ENCODE measurements at places on chromosomes 1 and 21.

DNA sequence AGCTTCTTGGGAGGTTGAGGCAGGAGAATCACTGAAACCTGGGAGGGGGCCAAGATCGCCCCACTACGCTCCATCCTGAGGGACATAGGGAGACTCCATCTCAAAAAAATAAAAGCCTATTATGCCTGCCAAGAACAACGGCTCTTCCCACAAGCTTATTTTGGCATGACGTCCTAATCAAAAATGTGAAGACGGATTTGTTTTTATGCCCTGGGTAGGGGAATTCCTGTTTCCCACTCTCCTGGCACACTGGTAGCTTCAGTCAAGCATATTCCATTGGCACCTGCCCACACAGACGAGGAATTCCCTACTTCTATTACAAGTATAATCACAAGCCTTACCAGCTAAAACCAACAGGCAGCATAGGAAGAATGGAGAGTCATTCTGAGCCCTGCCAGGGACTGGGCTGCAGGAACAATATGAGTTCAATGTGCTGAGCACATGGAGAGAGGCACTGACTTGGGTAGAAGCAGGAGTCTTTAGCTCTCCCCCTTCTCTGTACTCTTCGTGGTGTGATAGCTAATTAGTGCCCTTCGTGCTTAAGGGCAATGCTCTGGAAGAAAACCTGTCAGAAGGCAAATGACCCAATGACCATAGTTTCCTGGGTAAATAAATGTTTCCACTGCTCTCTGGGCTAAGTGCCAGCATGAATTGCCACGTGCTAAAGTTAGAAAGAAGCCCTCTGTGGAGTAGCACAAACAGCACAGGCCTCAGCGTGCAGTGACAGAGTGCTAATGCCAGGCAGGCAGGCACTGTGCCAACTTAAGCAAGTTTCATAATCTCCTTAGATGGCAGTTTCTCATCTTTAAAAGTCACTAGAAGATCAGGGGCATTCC lies 16.8 kb downstream of the TNFSF4 start:
- DNase-seq = no peak

GRCh38 chr1:168484083-168484482 lies 59.7 kb downstream of the XCL2 start:
- DNase-seq = no peak

DNA sequence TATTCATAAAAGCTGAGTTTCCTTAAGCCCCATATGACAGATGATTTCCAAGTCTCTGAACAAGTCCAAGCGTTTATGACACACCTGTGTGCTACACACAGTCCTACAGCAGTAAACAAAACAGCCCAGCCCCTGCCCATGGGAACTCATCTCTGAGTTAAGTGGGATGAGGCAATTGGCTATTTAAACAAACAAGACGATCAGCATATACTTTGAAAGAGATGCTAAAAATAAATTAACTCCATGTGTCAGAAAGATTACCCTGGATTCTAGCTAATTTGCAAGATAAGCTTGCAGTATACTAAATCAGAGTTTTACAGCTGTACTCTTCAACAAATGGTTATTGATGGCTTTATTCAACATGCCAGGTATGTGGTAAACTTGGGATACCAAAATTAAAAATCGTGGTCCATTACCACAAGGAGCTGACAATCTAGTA lies 7.0 kb downstream of the PSMG1 start:
- DNase-seq = no peak

DNA sequence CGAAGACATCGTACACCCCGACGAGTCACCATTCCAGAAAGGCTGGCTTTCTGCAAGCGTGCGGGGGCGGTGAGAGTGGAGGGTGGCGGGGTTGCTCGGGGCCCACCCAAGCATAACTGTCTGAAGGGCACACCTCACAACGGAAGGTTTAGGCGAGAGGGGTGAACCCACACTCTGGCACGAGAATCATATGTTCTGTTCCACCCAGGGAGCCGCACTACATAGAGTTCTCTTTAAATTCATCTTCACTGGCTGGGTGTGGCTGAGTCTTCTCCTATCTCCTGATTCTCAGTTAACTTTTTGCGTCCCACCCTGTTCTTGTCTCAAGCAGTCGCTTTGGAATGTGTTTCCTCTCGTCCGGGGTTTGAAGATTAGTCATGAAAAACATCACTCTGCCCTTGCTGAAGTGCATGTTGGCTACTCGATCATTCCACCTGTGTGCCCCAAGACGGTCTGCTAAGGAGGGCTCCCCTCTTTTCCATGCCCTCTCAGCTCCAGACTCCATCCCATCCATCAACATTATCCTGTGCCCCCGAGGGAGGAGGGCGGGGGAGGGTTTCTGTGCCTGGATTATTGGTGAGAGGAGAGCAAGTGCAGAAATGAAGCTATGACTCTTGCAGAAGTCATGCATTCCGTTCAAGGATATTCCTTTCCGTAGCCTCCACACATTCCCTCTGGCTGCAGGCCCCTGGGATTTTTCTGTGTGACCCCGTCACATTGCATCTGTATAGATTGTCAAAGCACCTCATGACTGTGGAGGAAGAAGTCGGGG lies 53.5 kb upstream of the CD34 start:
- DNase-seq = no peak

GRCh38 chr1:174799136-174799479 lies 200.6 kb upstream of the CACYBP start:
- DNase-seq = no peak

DNA sequence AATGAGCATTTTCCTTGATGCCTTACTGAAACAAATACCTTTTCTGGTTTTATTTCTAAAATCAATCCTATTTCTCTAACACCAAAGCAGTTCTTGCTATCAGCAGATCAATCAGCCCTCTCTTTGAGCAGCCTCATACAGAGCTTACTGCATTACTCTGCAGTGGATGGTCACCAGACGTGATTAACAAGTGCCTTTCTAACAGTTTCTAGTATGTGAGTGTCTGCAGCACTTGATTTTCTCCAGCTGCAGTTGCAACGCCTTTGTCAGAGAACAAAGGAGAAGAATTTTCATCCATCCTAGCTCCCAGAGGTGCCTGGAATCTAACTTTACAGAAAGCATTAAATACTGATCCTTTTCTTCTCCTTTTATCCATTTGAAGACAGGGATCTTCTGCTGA lies 177.3 kb upstream of the SGIP1 start:
- no peak for DNase-seq

DNA sequence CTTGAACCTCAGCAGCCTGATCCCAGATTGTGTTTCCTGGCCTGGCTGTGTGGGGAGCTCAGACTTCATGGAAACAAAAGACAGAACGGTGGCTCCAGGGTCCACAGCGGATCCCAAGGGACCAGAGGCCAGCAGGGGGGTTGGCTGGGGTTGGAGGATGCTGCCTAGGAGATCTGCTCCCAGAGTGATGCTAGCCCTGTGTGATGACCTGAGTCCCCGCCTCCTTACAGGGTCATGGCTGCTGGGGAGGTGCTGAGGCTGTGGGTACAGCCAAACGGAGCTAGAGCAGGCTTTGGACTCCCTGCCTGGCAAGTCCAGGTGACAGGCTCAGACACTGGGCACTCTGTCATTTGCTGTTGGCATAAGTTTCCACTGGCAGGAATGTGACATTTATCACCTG lies 11.5 kb upstream of the RUNX3 start:
- no peak for DNase-seq

DNA sequence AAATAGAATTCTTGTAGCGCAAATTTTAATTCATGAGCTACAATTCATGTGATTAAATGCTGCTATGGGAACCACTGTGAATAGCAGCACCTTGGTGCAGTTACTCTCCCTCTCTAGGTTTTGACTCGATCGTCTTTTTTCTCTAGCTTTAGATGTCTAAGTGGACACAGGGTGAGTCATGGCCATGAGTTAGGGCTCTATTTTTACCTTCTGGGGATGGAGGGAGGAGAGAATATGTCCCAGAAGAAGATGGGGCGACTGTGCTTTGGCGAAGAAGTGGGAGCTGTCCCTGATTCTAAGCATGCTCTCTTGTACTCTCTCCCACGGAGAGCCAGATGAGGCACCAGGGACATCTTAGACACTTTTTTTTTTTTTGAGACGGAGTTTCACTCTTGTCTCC lies 1.6 kb upstream of the OR2B11 start:
- DNase-seq = no peak

Measured in GDM1 (cell line).